SW 1271 (cell line): ENCODE measurements at places on chromosomes 6 and 20.
A peak's percentile ranks its signal among the peaks of the same experiment; 100 is the strongest.

DNA sequence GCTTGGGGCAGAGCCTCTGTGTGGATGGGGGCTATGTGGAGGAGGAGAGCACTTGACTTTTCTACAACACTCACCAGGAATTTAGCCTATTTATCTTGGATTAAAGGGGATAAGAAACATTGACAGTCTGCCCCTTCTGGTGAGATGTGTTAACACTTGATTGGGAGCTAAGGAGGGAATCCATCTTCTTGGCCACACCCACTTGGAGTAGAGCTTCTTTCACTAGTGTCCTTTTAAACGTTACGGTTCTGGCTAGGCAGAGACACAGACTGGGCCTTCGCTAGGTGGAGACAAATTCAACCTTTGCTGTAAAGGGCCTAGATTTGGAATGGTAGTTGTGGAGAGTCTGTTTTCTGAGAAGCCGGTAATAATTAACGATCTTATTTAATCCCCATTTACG, 15.5 kb upstream of the TPBG start:
- no peak for DNase-seq

DNA sequence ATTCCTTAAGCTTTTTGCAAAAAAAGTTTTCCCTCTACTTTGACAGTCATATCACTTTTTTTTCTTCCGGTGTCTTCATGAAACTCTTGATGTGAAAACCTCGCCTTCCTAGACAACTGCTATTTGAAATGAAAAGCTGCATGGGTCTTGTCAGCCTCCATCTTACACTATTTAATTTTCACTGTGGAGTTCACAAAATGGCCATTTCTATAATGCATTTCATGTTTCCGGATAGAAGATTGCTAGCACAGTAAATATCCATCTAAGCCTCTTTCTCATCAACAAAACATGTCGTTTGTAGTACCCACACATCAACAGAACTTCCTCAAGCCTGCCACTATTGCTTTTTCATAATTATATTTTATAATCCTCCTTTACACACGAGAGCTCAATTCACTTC, 204.9 kb upstream of the ID4 start:
- no peak for DNase-seq

- DNase-seq = no peak
These were observed 133.1 kb downstream of the SOX4 start for GRCh38 chr6:21726676-21727075.

DNA sequence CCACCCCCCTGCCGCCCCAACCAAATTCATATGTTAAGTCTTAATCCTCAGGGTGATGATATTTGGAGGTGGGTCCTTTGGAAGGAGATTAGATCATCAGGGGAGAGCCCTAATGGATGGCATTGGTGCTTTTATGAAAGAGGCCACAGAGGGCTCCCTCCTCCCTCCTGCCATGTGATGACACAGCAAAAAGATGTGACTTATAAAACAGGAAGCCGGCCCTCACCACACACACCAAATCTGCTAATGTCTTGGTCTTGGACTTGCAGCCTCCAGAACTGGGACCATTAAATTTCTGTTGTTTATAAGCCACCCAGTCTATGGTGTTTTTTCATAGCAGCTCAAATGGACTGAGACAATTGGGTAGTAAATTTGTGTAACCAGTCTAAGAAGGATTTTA, 176.3 kb downstream of the ADGRG6 start:
- DNase-seq = no peak

GRCh38 chr6:11684901-11685480, 93.6 kb downstream of the ADTRP start:
- DNase-seq = no peak

DNA sequence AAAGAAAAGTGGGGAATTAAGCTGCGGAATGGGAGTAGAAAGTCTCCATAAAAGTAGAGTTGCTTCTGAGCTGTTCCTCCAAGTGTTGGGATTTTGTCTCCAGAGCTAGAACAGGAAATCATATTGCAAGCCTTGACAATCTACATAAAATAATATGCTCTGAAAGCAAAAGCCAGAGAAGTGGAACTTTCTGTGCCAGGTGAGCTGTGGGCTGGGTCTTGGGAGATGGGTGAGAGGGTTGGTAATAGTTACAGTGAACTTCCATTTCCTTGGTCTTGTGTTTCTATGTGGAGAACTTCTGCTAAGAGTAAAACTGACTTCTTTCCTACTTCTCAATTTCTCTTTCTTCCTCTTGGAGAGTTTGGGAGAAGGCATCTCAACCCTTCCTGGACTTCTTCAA, 6.3 kb upstream of the HMGN4 start:
- no peak for DNase-seq

DNA sequence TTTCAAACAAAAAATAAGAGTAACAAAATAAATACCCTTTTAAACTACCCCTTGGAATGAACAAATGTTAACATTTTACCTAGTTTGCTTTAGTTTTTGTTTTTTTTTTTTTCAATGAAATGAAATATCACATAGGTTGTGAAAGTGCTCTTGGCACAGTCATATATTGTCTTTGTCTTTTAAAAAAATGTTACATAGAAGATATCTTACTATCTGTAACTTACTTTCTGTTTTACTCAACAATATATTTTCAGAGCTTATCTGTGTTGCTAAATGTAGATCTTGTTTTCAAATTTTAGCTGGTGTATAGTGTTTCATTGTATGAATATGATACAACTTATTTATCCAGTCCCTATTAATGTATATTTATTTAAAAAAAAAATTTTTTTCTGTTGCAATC, 8.6 kb downstream of the CEP57L1 start:
- no peak for DNase-seq

- DNase-seq = no peak
These were observed 94.7 kb upstream of the SNX9 start for GRCh38 chr6:157728183-157728881.

DNA sequence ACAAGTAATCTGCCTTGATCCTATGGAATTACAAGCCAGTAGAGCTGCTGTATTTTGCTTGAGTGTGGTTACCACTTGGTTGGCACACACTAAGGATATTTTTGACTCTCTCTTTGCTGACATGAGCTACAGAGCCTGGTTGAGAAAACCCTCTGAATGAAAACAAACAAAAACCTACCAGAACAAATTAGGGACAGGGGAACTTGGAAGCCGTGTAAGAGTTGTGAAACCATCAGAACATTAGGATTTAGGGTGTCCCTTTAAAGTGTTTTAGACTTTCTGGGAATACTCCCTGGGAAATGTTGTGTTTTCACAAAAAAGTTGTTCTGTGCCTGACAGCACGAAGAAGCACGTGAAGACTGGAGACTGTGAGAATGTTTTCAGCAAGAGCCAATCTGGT, 20.5 kb upstream of the PDE7B start:
- no peak for DNase-seq

DNA sequence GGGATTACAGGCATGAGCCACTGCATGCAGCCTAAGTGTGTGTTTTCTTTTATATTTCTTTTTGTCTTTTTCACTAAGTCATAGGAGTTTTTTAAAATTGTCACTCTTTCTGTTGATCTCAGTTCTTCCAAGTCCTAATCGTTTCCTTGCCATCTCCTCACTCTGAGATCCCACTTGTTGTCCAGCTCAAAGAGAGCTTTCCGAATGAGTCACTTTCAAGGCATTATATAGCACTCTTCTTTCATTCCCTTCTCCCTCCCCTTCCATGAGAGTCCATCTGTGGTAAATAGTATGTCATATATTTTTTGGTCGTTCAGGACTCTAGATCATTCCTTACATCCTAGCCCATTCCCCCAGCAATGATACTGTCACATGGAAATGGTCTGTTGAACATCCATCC, 4.3 kb downstream of the VAPB start:
- no peak for DNase-seq

- no peak for DNase-seq
These were observed 11.2 kb downstream of the SPDEF start for GRCh38 chr6:34544776-34545471.

GRCh38 chr20:62117362-62117646, 5.0 kb upstream of the LSM14B start:
- no peak for DNase-seq

DNA sequence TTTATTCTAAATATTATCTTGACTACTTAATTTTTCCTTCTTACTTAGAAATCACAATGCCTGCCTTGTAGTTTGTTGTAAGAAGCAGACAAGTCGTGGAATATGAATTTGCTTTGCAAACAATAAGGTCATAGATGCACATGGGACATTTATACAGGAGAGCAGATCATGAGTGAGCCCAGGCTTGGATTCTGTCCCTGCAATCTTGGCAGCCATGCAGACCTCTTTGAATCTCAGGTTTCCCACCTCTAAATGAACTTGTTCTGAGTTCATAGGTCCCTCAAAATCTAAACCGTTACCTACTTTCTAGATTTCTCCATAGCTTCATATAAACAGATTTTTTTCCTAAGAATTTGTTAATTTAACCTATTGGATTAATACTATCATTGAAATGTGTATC, 19.5 kb downstream of the KIAA0408 start:
- DNase-seq = no peak

DNA sequence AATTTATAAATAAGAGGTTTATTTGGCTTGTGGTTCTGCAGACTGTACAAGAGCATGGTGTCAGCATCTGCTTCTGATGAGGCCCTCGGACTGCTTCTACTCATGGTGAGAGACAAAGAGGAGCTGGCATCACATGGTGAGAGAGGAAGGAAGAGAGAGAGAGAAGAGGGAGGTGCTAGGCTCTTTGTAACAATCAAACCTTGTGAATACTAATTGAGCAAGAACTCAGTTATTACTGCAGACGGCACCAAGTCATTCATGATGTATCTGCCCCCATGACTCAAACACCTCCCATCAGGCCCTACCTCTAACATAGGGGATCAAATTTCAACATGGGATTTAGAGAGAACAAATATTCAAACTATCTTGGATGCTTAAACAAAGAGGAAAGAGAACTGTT, 6.3 kb upstream of the SIRPG start:
- no peak for DNase-seq

GRCh38 chr6:129134535-129134934, 251.6 kb downstream of the LAMA2 start:
- no peak for DNase-seq

- no peak for DNase-seq
These were observed 65.7 kb upstream of the PTGIS start for GRCh38 chr20:49633643-49634042.

DNA sequence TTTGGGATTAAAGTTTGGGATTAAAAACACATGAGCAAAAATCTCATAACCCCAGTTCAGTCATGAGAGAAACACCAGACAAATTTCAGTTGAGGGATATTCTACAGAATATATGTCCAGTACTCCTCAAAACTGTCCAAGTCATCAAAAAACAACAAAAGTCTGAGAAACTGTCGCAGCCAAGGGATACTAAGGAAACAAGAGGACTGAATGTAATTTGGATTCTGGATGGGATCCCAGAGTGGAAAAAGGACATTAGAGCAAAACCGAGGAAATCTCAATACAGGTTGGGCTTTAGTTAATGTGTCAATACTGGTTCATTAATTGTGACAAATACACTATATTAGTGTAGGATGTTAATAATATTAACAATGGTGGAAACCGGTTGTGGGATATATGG, 219.3 kb downstream of the BCKDHB start:
- DNase-seq = no peak

DNA sequence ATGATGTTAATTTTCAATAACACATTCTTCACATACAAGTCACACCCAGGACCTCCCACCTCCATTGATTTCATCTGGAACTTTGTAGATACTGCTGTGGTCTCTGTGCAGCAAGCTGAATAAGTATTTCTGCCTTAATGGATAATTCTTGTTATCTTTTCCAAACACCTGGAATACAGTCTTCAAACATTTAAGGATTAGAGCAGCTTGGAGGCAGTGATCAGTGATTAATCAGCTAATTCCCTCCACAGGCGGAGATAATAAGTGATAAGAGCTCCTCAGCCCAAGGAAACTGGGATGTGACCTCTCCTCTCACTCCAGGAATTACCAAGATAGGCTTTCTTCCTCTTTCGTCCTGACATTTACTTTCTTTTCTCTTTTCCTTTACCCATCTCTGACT, 110.7 kb downstream of the FIG4 start:
- no peak for DNase-seq

DNA sequence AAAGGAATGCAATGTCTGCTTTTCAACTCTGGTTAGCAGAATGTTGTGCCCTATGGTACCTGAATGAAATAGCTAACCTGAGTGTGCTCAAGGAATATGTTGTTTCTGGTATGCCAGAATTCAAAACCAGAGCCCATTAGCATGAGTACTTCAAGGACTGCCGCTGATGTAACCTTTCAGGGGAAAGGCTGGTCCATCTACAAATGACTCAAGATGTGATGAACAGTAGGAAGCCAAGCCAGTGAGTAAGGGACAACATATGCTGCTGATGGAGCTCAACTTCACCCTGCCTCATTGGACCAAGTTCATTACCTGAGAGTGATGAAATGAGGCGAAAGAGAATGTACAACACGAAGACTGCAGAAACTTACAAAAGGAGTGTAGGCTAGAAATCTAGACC, 95.7 kb upstream of the BMP2 start:
- DNase-seq = no peak

DNA sequence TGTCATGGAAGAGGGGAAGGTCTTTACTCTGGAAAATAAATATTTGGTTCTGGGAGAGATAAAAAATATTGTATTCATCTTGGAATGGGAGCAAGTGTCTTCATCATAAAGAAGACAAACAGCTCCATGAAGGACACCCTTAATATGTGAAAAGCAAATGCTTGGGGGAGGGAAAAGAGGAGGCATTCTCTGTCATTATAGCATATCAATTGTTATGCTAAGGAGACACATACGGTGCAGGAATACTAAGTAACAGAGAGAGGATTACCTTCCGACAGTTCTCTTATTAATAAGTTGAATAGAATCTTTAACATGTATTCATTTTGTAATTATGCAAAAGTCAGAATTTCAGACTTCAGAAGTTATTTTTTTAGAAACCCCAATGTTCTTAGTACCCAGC, 634.4 kb downstream of the UTRN start:
- DNase-seq = no peak

- DNase-seq = no peak
These were observed 17.8 kb downstream of the BTBD3 start for GRCh38 chr20:11935212-11936154.

- peak; percentile 75 for DNase-seq
These were observed 114.4 kb upstream of the PRND start for GRCh38 chr20:4607287-4607713.

DNA sequence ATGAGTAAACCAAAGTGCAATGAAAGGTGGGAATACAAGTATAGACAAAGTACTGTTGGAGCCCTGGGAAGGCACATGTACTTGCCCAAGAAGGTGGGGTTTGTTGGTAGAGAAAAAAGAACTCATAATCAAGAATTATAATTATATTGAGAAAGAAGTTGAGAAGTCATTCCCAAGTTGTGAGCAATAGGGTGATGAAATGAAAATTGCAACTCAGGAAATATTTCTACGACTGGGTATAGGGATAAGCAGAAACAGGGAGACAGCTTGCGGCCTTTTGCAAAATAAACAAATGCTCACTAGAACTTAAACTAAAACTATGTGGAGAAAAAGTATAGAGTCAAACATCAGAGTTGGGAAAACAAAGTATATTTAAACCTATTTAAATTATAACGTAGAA, 250.7 kb upstream of the FAM83B start:
- no peak for DNase-seq

DNA sequence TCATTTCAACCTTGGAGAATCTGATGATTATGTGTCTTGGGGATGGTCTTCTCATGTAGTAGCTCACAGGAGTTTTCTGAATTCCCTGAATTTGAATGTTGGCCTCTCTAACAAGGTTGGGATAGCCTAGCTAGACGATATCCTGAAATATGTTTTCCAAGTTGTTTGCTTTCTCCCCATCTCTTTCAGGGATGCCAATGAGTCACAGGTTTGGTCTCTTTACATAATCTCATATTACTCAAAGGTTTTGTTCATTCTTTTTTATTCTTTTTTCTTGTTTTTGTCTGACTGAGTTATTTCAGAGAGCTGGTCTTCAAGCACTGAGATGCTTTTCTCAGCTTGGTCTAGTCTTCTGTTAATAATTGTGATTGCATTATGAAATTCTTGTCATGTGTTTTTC, 42.7 kb upstream of the COL9A1 start:
- DNase-seq = no peak
